Renal cortical epithelial cell (primary cell): ENCODE measurements at places on chromosomes 4 and X. TPM values are rescaled to one million over a fixed set of nuclear protein-coding genes. Genes with fewer than 3 reads are reported as not detected.

DNA sequence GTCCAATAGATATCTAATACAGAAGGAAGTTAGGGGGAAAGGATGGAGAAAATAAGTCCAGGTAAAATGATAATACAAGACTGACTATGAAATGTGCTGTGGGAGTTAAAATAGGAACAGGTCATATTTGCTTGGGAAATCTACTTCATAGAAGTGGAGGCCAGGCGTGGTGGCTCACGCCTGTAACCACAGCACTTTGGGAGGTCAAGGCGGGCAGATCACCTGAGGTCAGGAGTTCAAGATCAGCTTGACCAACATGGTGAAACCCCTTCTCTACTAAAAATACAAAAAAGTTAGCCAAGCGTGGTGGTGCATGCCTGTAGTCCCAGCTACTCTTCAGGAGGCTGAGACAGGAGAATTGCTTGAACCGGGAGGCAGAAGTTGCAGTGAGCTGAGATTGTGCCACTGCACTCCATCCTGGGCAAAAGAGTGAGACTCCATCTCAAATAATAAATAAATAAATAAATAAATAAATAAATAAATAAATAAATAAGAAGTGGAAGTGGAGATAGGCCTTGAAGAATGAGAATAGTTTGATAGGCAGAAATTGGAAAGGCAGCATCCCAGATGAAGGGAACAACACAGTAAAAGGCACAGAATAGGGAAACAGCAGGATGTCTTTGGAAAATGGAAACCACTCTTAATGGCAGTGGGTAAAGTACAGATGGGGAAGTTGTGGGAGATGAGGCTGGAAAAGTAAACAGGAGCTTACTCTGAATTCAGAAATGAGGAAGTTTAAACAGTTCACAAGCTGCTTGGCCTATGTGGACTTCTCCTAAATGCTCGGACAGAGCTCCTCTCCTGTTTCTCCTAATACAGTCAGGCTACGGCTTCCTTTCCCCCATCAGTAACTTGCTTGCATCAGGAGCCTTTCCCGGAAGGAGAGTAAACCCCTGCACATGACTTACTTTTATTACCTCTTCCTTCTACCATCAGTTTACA, 15.1 kb upstream of the GK start:
- no peak for DNase-seq

The CT47B1 gene
- total RNA-seq = not detected in 2 replicates

The HERC5 gene
- total RNA-seq = 4.9 and 5.7 TPM in 2 replicates

The SCD5 gene
- 57.4 and 84.9 TPM in 2 replicates for total RNA-seq
